Kidney tubule cell (primary cell): ENCODE measurements at places on chromosomes 11 and 22.

DNA sequence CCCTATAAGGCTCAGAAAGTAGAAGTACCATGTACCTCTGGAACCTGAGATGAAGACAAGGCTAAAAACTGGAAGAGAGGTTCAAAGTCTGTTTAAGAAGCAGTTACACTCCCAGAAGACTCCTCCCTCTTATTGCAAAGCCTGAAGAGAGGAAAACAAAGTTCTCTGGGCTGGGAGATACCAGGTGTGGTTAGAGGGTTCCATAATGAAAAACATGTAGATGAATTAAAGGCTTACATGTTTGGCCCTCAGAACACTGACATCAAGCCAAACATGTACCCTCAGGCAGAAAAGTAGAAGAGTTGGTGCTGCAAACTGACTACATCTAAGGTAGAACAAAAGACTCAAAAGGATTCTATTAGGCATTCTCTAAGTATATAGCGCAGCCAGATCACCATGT, 205.3 kb downstream of the TTC28 start:
- DNase-seq, result no peak

DNA sequence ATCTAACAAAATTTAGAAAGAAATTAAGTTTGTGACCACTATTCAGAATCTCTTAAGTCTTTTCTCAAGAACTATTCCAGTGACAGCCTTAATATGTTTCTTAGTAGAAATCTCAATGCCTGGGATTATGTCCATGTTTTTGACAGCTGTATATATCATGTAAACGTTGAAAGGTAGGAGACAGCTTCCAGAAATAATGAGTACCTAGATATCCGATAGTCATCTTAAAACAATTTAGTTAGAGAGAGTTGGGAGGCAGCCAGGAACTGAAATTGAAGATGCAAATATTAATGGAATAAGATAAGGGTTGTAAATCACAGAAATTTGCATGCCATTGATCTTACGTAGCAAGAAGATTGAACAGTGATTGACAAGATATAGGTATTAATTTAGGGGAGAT, 955.2 kb downstream of the JRKL start:
- no peak for DNase-seq

DNA sequence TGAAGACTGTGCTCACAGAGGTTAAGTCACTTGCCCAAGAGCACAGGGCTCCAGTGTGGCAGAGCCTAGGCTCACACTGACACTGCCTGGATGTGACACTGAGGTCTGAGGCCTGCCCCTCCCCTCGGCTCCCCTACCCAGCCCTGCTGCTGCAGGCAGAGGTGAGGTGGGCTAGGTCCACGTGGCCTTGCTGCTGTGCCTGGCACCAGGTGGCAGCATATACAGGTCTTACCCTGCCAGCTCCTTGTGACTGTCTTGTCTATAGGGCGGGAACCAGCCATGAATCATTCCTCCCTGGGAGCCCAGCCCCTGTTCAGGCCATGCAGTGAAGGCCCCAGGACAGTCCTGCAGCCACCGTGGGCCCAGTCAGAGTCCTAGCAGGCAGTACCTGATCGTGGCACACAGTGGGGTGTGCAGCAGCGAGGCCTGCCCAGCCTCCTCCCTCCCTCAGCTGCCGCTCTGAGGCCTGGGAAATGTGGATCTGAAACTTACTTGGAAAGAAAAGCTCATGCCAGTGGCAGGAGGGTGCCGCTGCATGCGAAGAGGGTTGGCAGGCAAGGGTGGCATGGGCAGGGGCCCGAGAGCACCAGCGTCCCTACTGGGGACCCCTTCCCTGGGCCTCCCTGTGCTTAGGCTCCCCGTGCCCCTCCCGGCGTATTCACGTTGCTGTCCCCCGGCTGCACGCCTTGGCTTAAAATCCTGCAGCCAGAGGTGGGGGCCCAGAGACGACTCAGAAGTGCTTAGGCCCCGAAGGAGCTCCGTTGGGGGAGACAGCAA, 1.2 kb upstream of the CERK start:
- peak; percentile 82 for DNase-seq

DNA sequence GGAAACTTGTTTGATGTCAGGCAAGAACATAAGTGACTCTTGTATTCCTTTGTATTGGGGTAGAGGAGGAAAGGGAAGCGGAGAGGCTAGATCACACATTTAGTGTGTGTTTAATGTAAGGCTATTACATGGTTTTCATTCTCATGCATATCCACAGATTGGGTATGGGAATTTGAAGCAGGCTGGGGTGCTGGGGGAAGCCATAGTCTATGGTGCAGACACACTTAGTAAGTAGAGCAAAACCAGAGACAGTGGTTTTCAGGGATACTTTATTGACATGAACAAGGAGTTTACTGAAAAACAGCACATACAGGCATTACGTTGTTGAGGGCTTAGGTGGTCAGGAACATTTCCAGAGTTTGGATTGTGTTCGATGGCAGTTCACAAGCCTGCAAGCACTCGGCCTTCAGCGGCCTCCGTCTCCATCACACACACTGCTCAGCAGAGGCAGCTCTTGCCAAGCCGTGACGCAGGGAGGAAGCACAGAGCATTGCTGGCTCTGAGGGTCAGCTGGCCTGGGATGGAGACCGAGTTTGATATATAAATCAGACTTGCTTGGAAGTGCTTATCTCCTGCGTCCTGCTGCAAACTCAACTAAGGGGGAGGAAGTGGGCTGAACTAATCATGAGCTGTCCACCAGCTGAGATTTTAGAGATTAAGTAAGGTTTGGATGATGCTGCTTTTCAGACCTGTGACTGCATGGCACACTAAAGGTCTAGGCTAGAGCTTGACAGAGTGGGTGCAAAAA, 25.3 kb downstream of the SCN3B start:
- DNase-seq, result no peak

DNA sequence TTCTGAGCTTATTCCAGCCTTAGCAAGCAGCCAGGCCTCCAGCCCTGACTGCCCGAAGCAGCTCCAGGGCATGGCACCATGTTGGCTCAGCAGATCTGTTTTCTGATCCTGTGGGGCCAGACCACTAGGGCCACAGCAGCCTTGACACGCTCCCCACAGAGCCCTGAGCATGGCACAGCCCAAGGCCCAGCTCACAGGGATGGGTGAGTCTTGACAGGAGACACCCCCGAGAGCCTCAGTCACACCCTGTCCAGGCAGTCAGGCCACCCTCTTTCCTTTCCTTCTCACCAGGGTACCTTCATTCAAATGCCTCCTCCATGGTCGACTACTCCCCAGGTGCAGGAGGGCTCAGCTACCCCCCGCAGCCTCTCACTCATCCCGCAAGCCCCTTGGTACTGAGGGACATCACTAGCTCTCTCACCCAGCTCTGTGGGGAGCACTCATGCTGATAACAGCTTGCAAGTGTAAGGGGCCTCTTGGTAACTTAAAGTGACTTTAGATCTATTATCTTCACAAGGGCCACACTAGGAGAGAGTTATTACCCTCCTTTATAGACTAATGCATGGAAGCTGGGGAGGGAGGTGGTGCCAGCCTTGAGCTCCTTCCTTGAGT, 3.9 kb upstream of the CDC42BPG start:
- DNase-seq, result no peak

DNA sequence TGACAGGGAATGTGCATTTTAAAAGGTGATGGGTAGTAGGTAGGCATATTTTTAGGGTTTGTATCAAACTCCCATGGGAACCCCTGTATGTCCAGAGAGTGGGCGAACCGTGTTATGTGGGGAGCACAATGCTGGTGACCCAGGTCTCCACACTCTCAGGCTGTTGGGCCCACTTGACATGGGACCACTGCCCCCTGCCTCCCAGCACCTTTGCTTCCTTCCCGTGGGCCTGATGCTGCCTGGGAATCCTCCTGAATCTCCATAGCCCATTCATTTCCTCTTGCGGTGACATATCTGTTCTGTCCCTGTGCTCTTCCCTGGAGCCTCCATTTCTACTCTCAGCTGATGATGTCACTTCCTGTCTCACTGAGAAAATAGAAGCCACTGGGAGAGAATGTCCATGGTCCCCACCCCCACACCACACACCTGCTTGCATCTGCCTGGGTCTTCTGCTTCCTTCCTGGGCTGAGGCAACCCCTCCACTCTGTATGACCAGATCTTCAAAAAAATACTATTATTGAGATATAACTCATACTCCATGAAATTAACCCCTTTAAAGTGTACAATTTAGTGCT, 55.8 kb upstream of the THY1 start:
- DNase-seq, result no peak

DNA sequence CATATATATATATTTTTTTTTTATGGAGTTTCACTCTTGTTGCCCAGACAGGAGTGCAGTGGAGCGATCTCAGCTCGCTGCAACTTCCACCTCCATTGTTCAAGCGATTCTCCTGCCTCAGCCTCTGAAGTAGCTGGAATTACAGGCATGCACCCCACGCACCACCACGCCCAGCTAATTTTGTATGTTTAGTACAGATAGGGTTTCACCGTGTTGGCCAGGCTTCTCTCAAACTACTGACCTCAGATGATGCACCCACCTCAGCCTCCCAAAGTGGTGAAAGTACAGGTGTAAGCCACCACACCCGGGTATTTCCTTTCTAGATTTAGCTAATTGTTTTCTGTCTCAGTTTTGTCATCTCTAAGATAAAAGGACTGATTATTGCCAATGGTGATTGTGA, 821.1 kb downstream of the CNTN5 start:
- DNase-seq, result no peak

- DNase-seq, result peak; percentile 62
These were observed 22.5 kb downstream of the PISD start for GRCh38 chr22:31639436-31640039.

GRCh38 chr11:12865863-12866595, 143.1 kb upstream of the RASSF10 start:
- no peak for DNase-seq

- DNase-seq, result peak; percentile 38
These were observed 88.4 kb downstream of the CCDC81 start for GRCh38 chr11:86463120-86463519.
